ENCODE measurements at places on chromosomes 3 and 15.

- DNase-seq: no peak
Measured at GRCh38 chr3:139105154-139105702, 60.5 kb upstream of the PRR23C start.

- DNase-seq: no peak
Measured at GRCh38 chr3:127955728-127956127, 40.7 kb downstream of the KBTBD12 start.

GRCh38 chr3:160973067-160973809, 131.9 kb downstream of the B3GALNT1 start:
- DNase-seq: no peak

- DNase-seq: no peak
Measured at GRCh38 chr3:173467501-173467900, 70.0 kb downstream of the NLGN1 start.

- no peak for DNase-seq
Measured at GRCh38 chr15:88636050-88636449, 2.8 kb upstream of the ISG20 start.

Data from pulmonary artery endothelial cell (primary cell).